Jurkat, Clone E6-1 (cell line): ENCODE measurements at places on chromosomes 1 and 21.

DNA sequence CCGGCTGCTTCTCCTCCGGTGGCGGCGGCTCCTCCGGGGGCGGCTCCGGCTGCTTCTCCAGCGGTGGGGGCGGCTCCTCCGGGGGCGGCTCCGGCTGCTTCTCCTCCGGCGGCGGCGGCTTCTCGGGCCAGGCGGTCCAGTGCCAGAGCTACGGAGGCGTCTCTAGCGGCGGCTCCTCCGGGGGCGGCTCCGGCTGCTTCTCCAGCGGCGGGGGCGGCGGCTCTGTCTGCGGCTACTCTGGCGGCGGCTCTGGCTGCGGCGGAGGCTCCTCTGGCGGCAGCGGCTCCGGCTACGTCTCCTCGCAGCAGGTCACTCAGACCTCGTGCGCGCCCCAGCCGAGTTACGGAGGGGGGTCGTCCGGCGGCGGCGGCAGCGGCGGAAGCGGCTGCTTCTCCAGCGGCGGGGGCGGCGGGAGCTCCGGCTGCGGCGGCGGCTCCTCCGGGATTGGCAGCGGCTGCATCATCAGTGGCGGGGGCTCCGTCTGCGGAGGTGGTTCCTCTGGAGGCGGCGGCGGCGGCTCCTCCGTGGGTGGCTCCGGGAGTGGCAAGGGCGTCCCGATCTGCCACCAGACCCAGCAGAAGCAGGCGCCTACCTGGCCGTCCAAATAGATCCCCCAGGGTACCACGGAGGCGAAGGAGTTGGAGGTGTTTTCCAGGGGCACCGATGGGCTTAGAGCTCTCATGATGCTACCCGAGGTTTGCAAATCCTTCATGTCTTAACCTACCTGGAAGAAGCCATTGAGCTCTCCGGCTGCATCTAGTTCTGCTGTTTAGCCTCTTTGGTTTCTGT is 2.0 kb downstream of the LORICRIN start:
- DNase-seq = no peak

DNA sequence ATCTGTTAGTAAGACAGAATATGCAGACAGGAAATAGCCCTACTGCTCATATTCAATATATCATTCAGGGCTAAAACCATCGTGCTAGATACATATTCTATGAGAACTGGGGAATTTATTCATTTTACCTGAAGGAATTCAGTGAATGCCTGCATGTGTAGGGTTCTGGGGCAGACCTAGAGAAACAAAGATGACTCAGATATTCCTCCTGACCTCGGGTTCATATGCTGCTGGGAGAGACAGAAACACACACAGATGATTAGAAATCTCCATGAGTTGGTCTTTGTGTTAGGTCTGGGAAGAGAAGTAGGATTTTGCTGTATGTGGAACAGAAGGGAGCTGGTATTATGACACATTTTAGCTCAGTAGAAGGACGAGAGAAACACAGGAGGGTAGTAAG is 176.5 kb upstream of the ST6GALNAC5 start:
- DNase-seq = no peak

GRCh38 chr1:90198616-90199332 is 203.9 kb downstream of the ZNF326 start:
- DNase-seq = no peak

DNA sequence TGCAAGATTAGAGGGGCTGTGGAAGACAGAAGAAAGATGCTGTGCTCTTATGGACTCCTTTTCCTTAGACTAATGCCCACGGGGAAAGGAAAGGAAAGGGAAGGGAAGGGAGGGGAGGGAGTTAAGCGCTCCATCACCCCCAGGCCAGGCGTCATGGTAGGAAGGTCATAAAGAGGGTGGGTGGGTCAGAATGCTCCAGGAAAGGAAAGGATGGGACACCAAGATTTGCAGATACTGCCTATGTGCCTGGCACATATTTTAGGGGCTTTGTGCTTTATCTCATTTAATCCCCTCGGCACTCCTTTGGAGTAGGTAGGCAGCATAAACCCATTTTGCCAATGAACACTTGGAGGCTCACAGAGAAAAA is 41.4 kb downstream of the MAB21L3 start:
- DNase-seq = no peak

DNA sequence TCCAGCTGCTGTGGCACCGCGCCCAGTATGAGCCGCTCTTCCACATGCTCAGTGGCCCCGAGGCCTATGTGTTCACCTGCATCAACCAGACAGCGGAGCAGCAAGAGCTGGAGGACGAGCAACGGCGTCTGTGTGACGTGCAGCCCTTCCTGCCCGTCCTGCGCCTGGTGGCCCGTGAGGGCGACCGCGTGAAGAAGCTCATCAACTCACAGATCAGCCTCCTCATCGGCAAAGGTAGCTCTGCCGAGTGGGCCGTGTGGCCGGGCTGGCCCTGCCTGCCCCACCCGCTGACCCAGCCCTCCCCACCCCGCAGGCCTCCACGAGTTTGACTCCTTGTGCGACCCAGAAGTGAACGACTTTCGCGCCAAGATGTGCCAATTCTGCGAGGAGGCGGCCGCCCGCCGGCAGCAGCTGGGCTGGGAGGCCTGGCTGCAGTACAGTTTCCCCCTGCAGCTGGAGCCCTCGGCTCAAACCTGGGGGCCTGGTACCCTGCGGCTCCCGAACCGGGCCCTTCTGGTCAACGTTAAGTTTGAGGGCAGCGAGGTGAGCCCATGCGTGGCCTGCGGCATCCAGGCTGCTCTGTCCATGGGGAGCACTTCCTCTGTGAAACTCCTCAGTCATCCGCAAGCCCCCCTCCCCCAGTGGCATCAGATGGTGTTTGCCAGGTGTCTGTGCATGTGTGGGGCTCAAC is 64.2 kb downstream of the PIK3CD start:
- DNase-seq = no peak
